ENCODE measurements at places on chromosomes 1 and 21.

GRCh38 chr1:158864595-158864994 is 33.4 kb downstream of the MNDA start:
- DNase-seq, result no peak

GRCh38 chr1:55035904-55036303 is 3.4 kb upstream of the PCSK9 start:
- no peak for DNase-seq

GRCh38 chr1:63688302-63688890 is 85.4 kb upstream of the ROR1 start:
- no peak for DNase-seq

DNA sequence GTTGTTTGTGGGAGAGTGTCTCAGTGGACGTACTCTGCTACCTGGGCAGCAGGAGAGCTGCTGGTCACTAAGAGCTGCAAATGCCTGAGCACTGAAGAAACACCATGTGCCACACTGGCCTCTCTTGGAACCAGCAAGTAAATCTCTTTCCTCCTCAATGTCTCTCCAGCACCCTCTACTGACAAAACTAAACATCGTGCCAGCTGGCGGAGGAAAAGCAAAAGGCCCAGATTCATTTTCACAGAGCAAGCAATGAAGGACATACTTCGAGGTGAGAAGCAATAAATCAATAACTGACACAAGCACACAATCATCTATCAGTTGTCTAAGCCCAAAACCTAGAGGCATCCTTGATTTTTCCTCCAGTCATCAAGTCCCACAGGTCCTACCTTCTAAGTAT is 78.1 kb downstream of the RERE start:
- DNase-seq, result no peak

- DNase-seq, result no peak
These were observed 9.0 kb upstream of the SMIM1 start for GRCh38 chr1:3763351-3764125.

- no peak for DNase-seq
These were observed 5.7 kb upstream of the CD48 start for GRCh38 chr1:160717306-160717705.

DNA sequence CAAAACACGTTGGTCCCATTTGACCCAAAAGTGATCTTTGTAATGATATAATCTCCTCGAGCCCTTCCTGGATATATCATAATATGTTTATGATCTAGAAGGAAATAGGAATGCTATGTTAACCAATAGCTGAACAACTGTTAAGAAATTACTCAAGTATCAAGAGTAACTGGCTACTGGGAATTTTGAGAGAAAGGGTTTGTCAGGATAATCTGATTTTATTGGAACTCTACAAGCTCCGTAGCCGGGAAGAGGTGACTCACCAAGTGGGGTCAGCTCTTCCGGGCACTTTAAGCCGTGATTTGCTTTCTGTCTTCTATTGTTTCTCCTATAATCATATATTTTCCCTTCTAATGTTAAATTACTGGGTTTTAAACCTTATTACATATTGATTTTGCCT is 250.5 kb upstream of the POGK start:
- DNase-seq, result no peak

DNA sequence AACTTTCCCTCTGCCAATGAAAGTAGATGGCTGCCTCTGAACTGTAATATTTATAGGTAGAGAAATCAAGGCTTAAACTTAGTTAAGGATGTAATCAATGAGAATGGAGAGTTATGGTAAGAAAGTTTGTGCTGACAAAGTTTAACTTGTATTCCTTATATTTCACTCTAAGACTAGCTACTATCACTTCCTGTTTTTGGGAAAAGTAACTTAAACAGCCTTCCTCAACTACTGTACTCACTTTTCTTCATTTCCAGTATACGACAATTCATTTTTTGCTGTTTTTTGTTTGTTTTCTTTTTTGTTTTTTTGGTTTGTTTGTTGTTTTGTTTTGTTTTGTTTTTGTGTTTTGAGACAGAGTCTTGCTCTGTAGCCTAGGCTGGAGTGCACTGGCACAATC is 3.7 kb downstream of the RGS18 start:
- no peak for DNase-seq
